ENCODE measurements at places on chromosomes 12 and 14. TPM values are rescaled to one million over a fixed set of nuclear protein-coding genes. Genes with fewer than 3 reads are reported as not detected.

DNA sequence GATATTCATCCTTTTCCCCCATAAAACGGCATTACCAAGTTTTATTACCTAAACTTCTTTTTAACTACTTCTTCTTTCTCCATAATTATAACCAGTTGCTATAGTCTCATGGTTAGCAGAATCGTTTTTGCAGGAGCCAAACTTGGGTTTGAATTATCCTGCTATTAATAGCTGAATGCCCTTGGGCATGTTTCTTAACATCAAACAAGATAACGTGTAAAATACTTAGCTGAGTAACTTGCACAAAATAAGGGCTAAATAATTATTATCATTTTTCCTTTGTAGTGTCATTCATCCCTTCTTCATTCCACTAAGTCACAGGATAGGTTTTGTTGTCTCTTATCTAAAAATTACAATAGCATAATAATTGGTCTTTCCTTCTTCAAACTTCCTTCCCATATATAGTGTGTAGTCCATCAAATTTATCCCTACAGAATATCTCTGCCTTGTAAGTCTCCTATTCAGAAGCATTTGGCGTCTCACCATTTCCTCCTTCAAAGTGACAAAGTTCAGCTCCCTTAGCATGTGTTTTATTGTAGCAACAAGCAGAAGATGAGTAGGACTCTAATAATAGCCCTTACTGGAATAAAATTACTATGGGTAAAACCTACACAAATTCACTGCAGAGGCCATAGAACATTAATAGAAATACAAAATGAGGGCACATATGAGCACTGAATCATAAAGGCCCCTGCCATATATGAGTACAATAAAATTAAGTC is 63.8 kb downstream of the FAR2 start:
- H3K4me1 ChIP-seq = peaks cover 38% of the 10 kb centered on the region
- no peak overlapping the region for H3K27ac ChIP-seq
- no peaks in the 10 kb centered on the region for H3K27me3 ChIP-seq
- H3K36me3 ChIP-seq = no peaks in the 10 kb centered on the region
- no peak for DNase-seq

DNA sequence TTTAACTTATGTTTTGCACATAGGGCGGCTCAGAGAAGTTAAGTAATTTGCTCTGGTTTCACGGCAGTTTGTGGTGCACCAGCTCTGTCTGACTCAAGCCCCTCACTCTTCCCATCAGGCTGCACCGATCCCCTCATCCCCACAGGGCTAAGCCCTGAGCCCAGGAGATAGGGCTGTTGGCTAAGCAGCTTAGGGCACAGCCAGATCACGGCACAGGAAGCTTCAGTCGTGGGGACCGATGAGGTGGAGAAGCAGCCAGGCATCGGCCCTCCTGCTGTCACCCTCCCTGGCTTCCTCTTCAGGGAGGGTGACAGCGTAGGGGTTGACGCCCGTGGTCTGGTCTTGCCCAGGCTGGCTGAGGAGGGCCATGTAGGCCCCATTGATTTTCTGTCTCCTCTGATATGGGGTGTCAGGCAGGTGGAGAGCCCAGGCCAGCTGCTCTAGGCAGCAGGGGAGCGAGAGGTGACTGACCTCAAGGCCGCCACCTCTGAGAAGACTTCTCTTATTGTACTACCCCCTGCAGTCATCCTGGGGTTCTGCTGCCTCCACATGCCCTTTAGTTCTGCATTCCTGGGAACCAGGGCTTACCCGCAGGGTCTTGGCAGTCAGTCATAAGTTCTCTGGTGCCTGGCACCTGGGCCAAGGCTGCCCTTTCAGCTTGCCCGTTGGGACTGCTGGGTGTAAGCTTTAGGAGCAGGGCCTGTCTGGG is 166.4 kb downstream of the TSPAN9 start:
- peak overlapping the region; percentile 96 for H3K27ac ChIP-seq
- H3K4me1 ChIP-seq = peaks cover 100% of the 10 kb centered on the region
- DNase-seq = no peak
- peaks cover 5% of the 10 kb centered on the region for H3K36me3 ChIP-seq
- H3K27me3 ChIP-seq = no peaks in the 10 kb centered on the region

KSR2 gene
- not detected for total RNA-seq

RNF212B gene
- not detected for total RNA-seq

LETMD1 gene
- 20.6 TPM for total RNA-seq
